Left renal pelvis (tissue), 4 donors: ENCODE measurements at places on chromosomes 16 and 17. TPM values are rescaled to one million over a fixed set of nuclear protein-coding genes. Genes with fewer than 3 reads are reported as not detected.

- no peak for DNase-seq
These were observed 28.8 kb upstream of the ABCC11 start for GRCh38 chr16:48276102-48276501.

DNA sequence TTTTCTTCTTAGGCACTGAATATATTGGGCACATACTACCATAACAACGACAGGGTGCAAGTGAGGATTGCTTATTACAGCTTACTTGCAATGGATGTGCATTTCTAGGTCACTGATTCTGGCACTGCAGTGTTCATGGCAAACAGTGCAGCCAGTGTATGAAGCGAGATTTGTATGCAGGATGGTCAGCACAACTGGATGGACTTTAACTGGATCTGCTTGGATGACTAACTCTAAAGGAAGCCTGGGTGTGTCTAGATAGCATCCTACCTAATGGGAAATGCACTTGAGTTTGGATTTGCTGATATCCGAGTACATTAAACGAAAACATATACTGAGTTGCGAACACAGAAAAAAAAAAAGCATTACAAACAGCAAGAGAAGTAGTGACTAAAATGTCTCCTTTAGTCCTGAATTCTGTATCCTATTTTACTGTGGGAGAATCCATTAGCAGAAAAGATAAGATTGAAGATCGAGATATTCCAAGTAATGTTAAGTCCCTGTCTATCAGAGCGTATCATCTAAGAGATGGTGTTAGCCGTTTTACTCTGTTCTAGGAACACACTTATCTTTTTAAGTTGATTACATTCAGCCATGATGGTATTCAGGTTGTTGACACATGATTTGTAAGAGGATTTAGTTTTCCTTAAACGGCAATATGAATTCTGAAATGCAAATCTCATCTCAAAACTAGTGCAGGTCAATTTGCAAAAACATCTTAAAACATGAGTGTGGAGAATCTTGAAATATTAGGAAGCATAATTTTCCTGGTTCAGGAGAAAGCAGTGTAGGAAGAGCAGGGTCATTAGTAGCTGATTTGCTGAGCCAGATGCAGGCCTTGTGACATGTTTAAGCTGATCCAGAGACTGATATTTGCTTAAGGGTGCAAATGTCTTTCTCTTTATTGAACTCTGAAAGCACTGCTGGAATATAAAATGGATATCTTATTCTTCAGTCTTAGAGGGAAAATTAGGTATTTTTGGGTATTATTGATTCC, 142.6 kb upstream of the CPHXL start:
- no peak for DNase-seq

- DNase-seq = no peak
These were observed 15.3 kb downstream of the MPP2 start for GRCh38 chr17:43891851-43892646.

- DNase-seq = no peak
These were observed 132.0 kb downstream of the C16orf78 start for GRCh38 chr16:49505556-49505955.

- DNase-seq = no peak
These were observed 371.2 kb downstream of the NPIPA8 start for GRCh38 chr16:17965133-17965900.

DNA sequence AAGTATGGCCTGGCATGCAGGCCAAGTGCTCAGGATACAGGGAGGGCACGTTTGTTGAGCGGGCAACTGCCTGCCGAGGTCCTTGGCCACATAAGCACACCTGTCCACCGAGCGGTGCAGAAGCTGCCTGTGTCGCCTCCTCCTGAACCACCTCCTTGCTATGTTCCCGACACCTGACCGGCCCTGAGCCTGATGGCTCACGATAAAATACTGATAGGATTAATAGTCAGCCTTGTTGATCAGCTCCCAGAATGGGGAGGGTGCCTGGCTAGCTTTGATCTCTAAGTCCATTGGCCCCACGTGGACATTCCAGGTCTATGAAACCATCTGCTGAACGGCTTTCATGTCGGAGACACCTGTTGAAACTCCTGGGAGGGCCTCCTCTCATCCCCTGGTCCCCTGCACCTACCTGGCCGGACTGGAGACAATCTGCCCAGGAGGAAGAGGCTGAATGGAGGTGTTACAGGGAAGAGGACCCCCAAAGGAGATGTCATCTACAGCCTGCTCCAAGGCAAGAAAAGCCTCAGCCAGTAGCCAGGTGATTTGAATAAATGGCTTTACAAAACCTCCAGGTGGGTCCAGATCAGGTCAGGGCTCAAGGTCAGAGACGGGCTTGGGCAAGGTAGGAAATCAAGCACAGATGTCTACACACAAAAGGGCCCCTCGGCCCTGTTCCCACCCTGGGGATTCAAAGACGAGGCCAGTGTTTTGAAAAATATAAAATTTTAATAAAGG, 33.4 kb downstream of the AXIN2 start:
- no peak for DNase-seq

- DNase-seq = no peak
These were observed 135.0 kb downstream of the COPRS start for GRCh38 chr17:31724026-31724425.

DNA sequence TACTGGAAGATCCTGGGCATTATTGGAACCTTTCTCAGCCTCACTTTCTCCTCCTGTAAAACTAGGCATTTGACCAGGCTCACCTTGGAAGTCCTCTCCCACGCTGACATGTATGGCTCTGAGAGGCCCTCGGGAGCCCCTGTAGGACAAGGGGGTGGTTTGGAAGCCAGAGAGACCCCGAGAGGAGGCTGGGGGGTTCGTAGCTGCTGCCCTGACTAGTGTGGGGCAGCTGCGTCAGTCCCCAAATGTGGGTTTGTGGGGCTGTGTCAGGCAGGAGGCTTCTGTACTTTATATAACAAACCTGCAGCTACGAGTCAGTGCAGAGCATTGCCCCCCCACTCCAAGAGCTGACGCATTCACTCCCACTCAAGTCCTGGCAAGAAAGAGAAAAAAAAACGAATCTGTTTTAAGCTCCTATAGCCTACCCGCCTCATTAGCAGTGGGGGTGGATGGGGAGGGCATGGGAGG, 1.8 kb downstream of the CX3CL1 start:
- DNase-seq = no peak

GRCh38 chr16:75273054-75273925, 21.9 kb upstream of the BCAR1 start:
- DNase-seq = no peak

DNA sequence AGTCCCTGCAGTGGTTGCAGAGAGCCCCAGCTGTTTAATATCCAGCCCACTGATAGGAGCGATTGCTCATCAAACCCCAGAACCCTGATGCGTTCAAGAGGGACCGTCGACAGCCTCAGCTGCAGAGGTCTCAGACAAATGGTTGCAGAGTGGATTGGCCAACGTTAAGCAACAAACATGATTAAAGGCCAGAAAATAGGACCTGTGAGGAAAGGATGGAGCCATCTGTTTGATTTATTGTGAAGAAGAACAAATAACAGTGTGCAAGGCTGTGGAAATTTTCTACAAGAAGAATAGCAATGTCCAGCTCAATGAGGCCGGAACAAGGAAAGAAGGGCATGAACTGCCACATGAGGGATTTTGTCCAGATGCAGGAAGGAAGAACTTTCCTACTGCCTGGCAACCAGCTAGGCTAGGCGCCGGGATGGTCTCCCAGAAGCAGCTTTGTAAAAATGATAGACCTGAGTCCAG, 138.4 kb upstream of the DNAH9 start:
- no peak for DNase-seq

- no peak for DNase-seq
These were observed 166.8 kb upstream of the CHMP6 start for GRCh38 chr17:80824549-80825470.

- DNase-seq = no peak
These were observed 20.0 kb downstream of the USP32 start for GRCh38 chr17:60371818-60372510.

DNA sequence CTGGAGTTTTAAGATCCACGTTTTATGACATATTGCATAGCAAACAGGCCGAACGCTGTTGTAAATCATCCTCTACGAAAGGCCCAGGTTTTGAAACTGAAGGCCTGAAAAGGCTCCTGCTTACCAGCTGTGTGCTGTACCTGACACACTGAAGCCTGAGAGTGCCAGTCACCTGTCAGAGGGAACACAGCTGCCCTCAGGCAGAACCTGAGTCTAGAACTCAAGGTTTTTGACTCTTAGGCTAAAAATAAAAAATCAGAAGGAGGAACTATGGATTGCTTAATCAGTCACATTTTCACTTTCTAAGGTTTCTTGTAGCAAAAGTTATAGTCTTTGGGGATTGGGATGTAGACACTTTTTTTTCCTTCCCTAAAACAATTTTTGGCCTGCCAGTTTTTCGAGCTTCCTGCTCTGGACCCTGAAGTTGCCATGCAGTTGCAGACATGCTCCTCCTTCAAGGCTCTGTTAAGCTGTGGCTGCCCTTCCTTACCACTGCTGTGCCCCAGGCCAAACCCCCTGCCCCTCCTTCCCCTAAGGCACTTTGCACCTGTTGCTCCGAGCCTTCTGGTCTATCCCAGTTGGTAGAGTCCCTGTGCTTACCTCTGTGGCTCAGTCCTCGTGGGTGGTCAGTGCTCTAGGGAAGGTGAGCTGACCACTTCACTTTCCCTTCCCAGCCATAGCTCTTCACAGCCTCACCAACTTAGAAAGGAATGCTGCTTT, 56.6 kb downstream of the TENT4B start:
- DNase-seq = no peak

DNA sequence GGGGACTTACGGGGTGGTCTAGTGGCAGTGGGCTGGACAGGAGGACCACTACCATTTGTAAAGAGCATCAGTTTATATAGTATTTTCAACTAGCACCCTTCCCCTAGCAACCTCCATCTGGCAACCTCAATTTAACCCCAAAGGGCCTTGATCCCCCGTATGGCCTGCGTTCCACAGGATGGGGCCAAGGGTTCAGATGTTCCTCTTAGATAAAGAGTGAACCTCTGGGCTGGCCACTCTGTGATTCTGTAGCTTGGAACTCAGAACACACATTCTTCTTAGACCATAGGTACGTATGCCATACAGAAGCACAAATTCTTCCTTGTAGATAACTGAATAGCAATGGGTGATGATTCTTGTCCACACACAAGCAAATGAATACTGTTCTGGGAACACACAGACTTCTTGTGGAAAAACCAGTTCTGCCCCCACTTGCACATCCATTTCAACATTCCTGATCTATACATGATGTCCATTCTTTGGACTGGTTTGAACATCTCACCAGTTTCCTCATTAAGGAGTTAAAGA, 1.9 kb upstream of the GGA2 start:
- no peak for DNase-seq

DNA sequence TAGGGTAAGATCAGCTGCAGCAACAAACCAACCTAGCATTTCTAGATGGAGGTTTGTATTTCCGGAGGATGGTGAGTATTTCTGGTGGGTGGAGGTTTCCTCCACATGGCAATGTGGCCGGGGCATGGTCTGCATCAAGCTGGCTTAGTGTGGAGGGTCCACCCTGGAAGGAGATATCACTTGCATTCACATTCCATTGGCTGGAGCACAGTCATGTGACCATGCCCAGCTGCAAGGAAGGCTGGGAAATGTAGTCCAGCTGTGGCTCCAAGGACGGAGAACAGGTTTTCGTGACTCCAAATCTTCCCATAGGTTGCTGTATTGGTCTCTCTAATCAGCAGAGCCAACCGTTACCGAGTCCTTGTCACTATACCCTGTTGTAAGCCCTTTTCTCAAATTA, 68.7 kb downstream of the RAI1 start:
- no peak for DNase-seq

HOXB1 gene
- 0.75 TPM for polyA plus RNA-seq

MVP gene
- polyA plus RNA-seq = 19.0 TPM

ITGAD gene
- 0.10 TPM for polyA plus RNA-seq

RCVRN gene
- polyA plus RNA-seq = 0.38 TPM

PRKCB gene
- 7.7 TPM for polyA plus RNA-seq
